ENCODE measurements at places on chromosomes 5 and 9.

DNA sequence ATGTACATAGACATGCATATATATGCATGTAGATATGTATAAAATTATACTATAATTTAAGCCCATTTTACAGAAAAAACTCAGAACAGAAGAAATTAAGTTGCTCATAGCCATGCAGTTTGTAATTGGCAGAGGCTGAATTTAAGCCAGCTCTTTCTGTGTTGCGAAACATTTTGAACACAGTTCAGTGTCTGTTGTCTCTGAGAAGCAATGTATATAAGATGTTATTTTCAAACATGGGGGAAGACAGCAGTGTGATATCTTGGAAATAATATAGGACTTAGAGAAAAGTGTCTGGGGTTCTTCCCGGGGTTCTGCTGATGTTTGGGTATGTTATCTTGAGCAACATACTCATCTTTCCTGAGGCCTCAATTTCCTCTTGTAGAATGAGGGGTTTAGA is 37.6 kb downstream of the SVEP1 start:
- DNase-seq, result no peak

- no peak for DNase-seq
These were observed 136.5 kb downstream of the SV2C start for GRCh38 chr5:76219636-76220035.

- no peak for DNase-seq
These were observed 13.7 kb downstream of the CERCAM start for GRCh38 chr9:128434340-128434739.

DNA sequence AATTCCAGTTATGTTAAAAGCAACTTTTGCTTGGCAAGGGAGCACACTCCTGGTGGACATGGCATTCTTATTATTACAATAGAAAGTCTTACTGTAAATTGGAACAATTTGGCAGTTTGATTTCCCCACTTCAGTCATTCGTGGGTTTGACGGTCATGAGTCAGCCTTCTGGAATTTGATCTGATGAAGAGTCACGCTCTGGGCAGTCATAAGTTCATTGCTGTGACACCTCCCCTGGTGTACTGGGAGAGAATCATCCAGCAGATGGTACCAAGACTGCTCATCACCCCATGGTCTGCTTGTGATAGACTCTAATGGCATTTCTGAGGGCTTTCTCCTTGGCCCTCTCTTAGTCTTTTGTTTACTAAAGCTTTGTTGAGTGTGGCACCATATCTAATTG is 53.8 kb downstream of the GLRA1 start:
- no peak for DNase-seq

- no peak for DNase-seq
These were observed 3.0 kb upstream of the HNRNPAB start for GRCh38 chr5:178201221-178201926.

- no peak for DNase-seq
These were observed 51.5 kb downstream of the FGF1 start for GRCh38 chr5:142634216-142635011.

- no peak for DNase-seq
These were observed 72.9 kb downstream of the EFNA5 start for GRCh38 chr5:107597803-107598202.

DNA sequence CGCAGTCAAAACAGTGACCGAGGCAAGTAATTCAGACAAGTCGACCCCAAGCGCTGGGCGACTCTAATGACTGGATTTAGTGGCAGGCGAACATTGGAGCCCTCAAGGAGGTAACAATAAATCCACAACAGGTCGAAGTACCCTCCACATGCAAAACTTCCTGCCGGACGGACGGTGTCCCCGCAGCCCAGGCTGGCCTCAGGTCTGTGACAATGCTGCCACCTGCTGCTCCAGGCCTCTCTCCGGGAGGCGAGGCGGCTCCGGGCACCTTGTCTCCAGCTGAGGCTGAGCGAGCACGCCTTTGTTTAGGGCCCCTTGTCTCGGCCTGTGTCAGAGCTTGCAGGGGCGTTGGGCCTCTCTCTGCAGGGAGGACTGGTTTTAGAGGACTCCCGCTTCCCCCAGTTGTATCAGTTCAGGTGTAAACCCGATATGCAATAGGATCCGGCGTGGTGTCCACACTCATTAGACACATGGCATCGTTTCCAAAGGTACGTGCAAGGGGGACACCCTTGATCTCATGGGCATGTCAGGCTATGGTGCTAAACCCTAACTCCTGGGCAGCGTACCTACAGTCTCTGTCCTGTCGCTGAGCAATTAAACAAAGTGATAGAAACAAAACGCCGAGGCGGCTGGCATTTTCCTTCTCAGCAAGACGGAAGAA is 628.0 kb upstream of the ADAMTS16 start:
- no peak for DNase-seq

GRCh38 chr9:12922224-12922866 is 147.5 kb downstream of the LURAP1L start:
- no peak for DNase-seq

DNA sequence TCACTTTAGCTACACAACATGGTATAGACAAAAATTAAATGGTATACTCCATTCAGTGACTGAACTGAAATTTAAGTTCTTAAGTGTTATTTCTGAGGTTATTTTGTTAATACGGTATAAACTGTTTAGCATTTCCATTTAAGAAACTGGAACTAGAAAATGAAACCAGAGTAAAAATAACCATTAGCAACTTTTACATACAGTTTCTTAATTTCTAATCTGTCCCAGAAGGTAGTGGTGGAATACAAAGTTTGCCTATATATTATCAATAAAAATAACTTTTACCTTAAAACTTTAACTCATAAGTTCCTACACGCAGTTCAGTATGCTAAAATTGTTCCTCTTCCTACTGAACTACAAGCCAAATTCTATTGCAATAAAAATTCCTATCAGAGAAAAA is 10.3 kb downstream of the GOLPH3 start:
- no peak for DNase-seq

DNA sequence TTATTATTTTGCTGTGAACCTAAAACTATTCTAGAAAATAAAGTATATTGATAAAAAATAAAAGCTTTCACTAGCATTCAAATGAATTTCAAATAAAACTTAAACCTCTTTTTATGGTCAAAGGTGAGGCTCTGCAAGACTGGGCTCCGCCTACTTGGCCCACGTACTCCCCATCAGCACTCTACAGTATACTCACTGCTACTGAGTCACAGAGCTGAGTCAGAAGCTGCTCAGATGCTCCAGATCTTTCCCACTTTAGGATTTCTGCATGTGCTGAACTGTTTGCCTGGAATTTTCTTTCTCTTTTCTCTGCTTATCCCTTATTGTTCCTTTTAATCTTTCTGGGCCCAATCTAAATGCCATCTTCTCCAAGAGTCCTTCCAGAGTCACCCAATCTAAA is 331.9 kb upstream of the CCNG1 start:
- no peak for DNase-seq

DNA sequence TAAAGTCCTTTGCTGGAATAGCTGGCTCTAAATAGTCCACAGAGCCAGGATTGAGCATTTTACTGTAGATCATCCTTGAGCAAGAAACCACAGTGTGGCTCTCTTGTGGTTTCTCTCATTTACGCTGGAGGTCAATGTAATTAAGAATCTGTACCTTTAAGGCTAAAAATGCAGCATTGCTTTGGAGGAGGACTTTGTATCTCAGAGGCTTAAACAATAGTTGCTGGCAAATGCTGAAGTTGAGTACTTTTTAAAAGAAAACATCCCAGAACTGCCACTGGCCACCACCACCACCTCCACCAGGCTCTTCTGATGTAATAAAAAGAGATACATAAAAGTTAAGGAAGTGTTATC is 177.3 kb upstream of the ADAMTSL1 start:
- DNase-seq, result no peak

- DNase-seq, result no peak
These were observed 12.5 kb downstream of the ECM2 start for GRCh38 chr9:92522983-92523970.

DNA sequence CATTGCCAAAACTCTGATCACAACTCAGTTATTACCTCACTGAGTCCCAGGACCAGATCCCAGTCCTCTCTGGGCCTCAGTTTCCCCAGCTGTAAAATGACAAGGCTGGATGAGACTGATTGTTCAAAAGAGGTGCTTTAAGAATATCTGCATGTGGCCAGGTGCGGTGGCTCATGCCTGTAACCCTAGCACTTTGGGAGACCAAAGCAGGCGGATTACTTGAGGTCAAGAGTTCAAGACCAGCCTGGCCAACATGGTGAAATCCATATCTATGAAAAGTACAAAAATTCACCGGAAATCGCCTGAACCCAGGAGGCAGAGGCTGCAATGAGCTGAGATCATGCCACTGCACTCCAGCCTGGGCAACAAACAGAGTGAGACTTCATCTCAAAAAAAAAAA is 8.3 kb downstream of the ATOX1 start:
- DNase-seq, result no peak

DNA sequence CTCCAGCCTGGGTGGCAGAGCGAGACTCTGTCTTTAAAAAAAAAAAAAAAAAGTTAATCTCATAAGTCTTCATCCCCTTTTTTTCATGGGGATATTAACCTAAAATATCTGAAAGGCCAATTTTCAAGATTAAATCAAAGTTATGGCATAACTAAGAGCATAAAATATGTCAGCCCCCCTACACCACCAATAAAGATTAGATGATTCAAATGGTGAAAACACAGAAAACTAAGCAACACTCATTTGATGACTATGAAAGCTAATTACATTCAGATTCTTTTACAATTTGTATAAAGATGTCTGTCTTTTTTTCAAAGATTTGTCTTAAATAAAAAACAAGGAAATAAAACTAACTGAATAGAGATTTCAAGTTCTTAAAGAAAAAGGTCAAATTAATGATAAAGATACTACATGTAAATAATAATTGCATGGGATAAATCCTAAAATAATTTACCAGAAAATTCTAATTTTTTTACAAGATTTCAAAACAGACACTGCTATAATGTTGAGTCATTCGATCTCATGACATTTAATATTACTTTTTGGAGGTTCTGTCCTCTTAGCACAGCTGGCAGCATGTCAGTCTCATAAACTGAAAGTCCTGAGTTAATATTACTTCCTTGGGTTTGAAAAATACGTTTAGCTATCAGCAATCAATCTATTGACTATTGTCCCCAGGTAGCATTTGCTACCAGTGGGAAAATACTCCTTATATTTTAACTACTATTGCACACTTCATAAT is 112.9 kb downstream of the KIAA0825 start:
- DNase-seq, result no peak

GRCh38 chr5:67495072-67495471 is 298.5 kb upstream of the CD180 start:
- no peak for DNase-seq

DNA sequence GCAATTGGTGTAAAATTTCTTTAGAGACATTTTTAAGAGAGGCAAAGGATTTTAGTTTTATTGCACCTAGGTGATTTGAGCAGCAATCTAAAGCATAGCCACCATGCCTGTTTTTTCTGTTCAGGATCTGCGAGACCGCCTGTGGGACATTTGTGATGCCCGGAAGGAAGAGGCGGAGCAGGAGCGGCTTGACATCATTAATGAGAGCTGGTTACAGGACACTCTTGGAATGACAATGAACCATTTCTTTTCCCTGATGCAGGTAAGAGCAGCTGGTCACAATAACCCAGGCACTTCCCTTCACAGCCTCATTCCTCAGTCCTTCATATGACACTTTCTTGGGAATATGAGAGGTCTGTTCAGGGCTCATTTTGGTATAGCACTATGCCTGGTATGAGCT is 103.2 kb upstream of the IL7R start:
- no peak for DNase-seq

DNA sequence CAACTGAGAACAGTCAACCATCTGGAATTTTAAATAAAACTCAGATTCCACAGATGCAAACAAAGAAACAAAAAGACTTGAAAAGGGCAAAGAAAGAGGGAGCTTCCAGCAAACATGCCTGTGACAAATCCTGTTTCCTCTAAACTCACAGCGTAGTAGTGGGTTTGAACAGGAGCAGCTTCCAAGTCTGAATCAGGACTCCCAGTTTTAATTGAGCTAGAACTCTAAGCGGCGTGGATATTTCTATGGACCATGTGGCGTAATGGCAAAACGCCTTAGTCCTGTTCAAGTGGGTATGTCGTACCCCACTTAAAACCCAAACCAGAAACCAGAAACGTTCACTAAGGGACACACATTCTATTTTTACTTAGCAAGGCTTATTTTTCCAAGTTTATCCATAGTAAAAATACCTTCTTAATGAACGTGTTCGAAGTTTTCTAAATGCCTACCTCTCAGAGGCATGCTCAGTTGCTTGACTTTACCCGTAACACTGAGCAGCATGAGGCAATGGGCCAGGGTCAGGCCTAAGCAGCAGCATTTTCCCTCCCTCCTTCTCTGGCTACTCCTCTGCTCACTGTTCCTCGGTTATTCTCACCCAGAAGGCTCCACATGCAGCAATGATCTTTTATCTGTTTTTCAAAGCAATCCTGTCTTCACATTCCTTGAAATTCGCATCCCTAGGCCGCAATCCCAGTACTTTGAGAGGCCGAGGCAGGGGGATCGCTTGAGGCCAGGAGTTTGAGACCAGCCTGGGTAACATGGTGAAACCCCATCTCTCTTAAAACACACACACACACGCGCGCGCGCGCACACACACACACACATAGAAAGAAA is 77.9 kb downstream of the FNBP1 start:
- DNase-seq, result no peak

DNA sequence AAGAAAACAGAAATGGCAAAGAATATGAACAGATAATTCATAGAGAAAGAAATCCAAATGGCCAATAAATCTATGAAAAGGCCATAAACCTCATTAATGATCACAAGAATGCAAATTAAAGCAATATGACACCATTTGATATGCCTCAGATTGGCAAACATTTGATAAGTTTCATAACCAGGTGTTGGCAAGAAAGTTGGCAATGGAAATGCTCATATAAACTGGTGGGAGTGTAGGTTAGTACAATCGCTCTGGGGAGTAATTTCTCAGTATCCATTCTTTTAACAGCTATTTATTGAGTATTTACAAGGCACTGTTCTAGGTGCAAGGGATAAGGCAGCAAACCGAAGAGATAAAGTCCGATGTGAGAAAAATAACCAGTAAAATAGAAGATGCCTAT is 154.5 kb downstream of the TTLL11 start:
- no peak for DNase-seq

- no peak for DNase-seq
These were observed 40.2 kb downstream of the OSTF1 start for GRCh38 chr9:75128535-75128934.

GRCh38 chr9:36007316-36007708 is 29.4 kb upstream of the RECK start:
- DNase-seq, result no peak

- no peak for DNase-seq
These were observed 82.4 kb downstream of the BOD1 start for GRCh38 chr5:173534031-173534430.

GRCh38 chr5:67462147-67462546 is 265.5 kb upstream of the CD180 start:
- no peak for DNase-seq

Data from stimulated activated CD8-positive, alpha-beta memory T cell treated with anti-CD3 and anti-CD28 coated beads, Interleukin-4, amount 100 ng/mL, for 1 hour (primary cell).